Fibroblast of mammary gland (primary cell): ENCODE measurements at places on chromosomes 3 and 15.
A peak's percentile ranks its signal among the peaks of the same experiment; 100 is the strongest.

DNA sequence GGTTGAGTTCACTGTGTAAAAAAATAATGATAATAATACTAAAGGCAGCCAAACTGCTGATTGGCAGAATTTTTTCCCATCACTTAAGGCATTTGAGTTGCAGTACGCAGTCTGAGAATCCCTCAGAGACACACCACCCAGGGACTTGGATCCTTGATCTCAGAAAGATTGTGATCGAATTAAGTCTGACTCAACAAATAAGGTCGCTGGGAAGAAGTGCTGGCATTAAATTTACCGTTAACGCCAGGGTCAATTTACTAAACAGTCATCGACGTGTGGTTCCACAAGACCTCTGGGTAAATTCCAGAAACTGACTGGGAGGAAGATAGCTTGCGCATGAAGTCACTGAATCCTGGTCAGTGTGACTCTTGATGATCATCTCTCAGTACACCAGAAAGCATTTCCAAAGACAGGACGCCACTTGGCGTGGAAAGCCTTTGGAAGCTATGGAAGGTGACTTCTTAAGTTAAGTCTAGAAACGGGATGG is 48.3 kb upstream of the CGNL1 start:
- DNase-seq: peak; percentile 99

- DNase-seq: peak; percentile 82
These were observed 268.4 kb upstream of the ROPN1 start for GRCh38 chr3:124260206-124260915.

- no peak for DNase-seq
These were observed 797.6 kb downstream of the ROBO2 start for GRCh38 chr3:77837456-77838025.

GRCh38 chr3:128070898-128071591 is 18.8 kb downstream of the SEC61A1 start:
- DNase-seq: no peak

- peak; percentile 19 for DNase-seq
These were observed 5.5 kb downstream of the ITIH3 start for GRCh38 chr3:52800079-52800478.

GRCh38 chr3:52523386-52524257 is 10.0 kb downstream of the NT5DC2 start:
- DNase-seq: no peak

GRCh38 chr15:29135702-29136646 is 133.6 kb downstream of the NSMCE3 start:
- DNase-seq: no peak

DNA sequence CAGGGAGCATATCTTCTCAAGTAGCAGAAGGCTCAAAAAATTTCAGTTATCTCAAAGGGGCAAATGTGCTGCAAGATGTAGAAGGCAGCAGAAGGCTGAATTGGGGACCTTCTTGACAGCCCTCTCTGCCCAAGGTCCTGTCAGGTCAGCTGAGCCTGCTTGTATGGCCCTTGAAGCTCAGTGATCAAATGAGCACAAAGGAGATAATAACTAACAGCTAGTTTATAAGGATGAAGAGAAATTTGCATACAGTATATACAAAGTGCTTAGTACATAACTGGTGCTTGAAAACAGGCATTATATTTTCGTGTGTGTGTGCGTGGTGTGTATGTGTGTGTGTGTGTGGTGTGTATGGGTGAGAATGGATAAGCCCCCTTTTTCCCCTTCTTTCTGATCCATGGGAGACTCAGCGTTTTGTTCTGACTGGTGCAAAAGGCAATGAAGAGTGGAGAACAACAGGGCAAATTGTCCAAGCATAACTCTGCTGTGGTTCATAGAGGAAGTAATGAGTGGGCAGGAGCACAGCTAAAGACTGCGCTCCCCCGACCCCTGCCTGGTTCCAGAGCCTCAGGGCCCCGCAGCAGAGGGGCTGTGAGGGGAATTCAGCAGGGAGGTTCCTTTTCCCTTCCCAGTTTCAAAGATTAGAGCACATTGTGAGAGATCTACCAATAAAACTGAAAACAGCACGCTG is 356.8 kb upstream of the NR2F2 start:
- no peak for DNase-seq

- DNase-seq: no peak
These were observed 162.4 kb upstream of the LRTM1 start for GRCh38 chr3:55090291-55090690.

DNA sequence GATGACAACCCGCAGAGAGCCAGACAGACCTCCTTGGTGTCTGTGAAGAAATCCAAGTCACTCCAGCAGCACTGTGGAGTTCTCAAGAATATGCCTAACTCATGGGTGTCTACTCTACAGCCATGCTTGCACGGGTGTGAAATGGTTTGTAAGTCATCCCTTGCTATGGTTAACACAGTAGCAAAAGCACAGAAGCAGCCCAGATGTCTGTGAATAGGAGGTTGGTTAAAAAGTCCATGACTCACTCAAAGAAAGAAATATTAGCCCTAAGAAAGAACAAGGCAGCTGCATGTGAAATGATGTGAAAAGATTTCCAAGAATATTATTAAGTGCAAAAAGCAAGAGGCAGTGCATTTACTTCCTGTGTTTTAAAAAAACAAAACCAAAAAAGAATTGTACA is 12.1 kb upstream of the LIMD1 start:
- peak; percentile 76 for DNase-seq

DNA sequence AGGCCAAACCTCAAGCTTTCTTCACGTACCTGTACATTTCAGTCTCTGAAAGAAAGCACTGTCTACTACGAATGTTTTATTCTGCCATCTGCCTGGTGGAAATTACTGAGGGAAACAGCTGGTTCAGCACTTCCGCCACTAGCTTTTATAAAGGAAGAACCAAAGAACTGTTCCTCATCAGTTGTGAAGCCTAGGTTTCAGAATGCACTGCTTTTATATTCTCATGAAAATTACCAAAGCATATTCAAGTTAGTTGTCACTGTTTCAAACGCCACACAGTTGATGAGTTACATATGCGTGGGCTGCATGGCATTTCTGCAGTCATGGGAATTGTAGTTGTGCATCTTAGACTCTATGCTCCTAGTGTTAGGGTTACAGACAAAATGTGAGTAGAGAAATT is 21.5 kb upstream of the ZBTB38 start:
- DNase-seq: peak; percentile 33

- no peak for DNase-seq
These were observed 27.3 kb downstream of the ALDH1L1 start for GRCh38 chr3:126152901-126153694.

DNA sequence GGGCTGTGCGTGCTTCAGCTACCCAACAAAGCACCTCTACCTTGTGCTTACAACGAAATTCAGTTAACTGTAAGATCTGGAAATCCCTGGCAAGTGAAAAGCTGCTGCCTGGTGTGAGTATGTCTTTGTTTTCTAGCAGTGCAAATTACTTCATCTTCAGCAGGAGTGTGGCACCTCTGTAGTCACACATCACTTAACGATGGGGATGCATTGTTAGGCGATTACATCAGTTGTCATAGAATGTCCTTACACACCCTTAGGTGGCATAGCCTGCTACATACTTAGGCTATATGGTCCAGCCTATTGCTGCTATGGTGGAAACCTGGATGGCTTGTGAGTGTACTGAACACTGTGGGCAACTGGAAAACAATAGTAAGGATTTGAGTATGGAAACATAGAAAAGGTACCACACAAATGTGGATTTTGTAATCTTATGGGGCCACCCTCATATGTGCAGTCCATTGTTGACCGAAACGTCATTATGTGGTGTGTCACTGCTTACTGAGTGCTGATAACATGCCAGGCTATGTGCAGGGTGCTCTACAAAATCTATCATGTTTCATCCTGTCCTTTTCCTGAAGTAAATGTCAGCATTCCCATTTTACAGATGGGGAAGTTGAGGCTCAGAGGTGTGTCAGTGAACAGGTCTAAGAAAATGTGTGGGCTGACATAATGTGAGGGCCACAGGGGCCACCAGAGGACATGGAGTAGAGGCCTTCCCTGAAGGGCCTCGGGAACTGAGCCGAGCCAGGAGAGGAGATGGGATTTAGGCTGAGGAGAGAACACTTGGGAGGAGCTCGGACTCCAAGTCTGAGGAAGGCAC is 173.5 kb downstream of the VGLL4 start:
- no peak for DNase-seq

- DNase-seq: no peak
These were observed 274.2 kb downstream of the FOXP1 start for GRCh38 chr3:71309342-71309741.

GRCh38 chr15:92624401-92624991 is 31.1 kb downstream of the FAM174B start:
- no peak for DNase-seq

DNA sequence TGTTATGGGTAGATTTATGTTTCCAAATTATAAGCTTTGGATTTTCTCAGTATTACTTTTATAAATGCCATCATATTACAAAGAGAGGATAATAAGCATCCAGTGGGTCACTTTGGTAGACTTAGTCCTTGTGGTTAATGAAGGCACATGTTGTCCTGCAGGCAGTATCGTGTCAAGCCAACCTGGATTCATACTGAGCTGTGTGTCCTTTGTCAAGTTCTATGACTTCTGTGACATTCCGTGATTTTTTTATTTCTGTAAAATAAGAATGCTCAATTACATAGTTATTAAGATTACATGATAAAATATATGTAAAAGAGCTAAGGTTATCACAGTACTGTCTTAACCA is 257.7 kb downstream of the RBMS3 start:
- no peak for DNase-seq

- DNase-seq: peak; percentile 72
These were observed 41.4 kb downstream of the NFKBIZ start for GRCh38 chr3:101890716-101891115.

- no peak for DNase-seq
These were observed 12.6 kb downstream of the IFT57 start for GRCh38 chr3:108209579-108209978.

DNA sequence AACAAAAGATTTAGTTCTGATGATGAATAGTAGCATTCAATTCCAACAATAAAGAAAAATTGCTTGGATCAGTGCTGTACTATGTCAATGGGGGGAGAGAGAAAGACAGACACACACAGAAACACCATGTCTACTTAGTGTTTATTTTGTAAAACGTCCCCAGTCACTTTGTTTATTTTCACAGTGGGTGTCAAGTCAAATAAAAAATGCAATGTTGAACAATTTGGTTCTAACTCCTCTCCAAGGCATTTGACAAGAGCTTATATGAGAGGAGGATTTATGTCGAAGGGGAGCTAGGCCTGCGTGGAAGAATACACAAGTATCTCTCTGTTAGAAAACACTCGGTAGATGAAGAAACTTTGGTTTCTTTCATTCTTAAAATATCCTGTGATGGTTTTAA is 201.7 kb upstream of the SLC2A2 start:
- no peak for DNase-seq

GRCh38 chr3:14471016-14471415 is 68.6 kb downstream of the SLC6A6 start:
- DNase-seq: no peak

GRCh38 chr15:65732698-65733097 is 59.4 kb downstream of the DENND4A start:
- peak; percentile 15 for DNase-seq

DNA sequence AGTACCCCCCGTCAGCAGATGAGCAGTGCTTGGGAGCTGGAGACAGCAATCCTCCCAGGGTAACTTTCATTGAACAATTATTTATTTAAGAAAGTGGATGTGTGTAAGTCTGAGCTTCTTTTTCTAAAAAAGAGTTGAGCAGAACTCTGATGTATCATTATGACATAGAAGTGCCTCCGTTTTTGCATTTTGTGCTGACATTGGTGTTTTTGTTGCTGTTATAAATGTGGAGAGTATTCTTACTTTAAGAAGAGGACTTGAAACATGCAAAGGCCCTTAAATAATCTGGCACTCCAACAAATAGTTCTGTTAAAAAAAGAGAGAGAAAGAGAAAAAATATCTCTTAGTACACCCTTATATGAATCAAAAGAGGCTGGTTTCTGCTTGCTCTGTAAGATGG is 217.1 kb downstream of the AGBL1 start:
- DNase-seq: no peak

- no peak for DNase-seq
These were observed 86.6 kb downstream of the TRAK1 start for GRCh38 chr3:42177801-42178150.

- peak; percentile 94 for DNase-seq
These were observed at the start of gene RPS17 for GRCh38 chr15:82540055-82540983. RPS17 (minus strand) TSS chr15:82540457; CDS start chr15:82540428, 29 bp downstream.

GRCh38 chr3:4988983-4989834 is 10.0 kb downstream of the BHLHE40 start:
- DNase-seq: peak; percentile 67

GRCh38 chr3:172586436-172586835 is 63.2 kb upstream of the TNFSF10 start:
- no peak for DNase-seq

DNA sequence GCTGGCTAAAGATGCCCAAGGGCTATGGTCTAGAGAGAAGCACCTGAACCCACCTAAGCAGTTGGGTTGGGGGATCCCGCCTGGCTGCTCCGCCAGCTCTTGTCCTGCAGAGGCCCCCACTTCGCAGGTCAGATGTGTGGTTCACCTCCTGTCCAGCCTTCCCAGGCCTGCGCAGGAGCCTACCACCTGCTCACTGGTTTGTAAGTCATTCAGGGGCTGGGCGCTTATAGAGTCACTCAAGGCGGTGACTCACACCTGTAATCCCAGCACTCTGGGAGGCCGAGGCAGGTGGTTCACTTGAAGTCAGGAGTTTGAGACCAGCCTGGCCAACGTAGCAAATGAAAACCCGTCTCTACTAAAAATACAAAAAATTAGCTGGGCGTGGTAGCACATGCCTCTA is 3.9 kb upstream of the FURIN start:
- no peak for DNase-seq

DNA sequence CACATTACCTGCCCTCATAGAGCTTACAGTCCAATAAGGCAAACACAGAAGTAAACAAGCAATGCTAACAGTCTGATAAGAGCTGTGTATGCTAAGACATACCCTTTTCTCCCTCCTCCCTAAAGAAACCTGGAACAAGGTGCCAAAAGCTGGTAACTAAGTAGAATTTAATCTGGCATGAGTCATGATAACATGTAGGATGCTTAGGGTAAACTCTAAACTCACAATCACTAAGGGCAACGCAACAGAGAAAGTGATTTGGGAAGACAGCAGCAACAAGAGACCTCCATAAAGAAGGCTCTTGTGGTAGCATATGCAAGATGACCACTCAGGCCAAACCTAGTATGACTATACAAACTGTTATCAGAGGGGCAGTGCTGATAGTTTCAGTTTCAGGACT is 55.5 kb downstream of the MYO1E start:
- no peak for DNase-seq

DNA sequence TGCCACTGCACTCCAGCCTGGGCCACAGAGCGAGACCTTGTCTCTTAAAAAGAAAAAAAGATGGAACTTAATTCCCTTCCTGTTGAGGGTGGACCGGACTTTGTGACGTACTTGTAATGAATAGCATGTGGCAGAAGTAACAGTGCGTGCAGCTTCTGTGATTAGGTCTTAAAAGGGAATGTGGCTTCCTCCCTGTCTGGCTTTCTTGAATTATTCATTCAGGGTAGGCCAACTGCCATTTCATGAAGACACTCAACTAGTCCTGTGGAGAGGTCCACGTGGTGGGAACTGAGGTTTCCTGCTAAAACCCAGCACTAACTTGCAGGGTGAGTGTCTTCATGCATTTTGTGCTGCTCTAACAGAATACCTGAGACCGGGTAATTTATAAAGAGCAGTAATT is 98.9 kb upstream of the PIAS1 start:
- no peak for DNase-seq

GRCh38 chr3:9110316-9110715 is 139.1 kb downstream of the SRGAP3 start:
- no peak for DNase-seq
